Muscle of leg (tissue), 16 donors: ENCODE measurements at places on chromosomes 11 and 22.
A peak's percentile ranks its signal among the peaks of the same experiment; 100 is the strongest.

DNA sequence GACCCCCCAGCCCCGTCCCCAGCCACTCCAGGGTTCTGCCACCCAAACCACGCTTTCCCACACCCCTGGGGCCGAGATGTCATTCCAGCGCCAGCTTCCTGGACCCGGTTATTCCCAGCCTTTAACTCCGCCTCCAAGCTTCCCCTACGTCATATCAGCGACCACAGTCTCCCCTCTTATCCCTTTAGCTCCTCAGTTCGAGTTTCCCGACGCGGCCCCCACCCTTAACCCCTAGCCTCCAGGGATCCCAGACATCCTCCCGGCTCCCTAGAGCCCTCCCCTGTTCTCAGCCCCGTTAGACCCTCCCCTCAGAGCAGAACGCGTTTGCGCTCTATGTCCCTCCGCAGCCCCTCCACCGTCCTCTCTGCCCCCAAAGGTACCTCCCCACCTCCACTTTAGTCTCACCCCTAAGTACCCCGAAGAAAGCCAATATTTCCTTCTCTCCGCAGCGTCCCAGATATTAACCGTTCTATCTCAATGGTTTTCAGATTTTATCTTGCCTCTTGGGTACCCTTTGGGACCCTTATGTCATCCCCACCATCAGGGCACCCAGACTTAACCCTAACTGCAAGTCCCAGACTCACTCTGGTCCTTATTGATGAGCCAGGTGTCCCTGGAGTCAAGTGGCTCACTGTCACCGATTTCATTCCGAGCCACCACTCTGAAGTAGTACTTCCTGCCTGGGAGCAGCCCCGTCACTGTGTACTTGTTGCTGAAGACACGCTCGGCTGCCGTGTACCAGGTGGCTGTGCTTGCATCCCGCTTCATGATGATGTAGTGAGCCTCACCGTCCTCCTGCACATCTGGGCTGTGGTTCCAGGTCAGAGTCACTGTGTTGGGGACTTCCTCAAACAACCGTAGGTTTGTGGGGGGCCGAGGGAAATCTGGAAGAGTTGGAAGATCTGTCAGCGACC, 8.0 kb downstream of the TMEM86A start:
- DNase-seq = peak; percentile 88

- DNase-seq = peak; percentile 11
These were observed 71.5 kb upstream of the VSTM5 start for GRCh38 chr11:93921695-93922468.

DNA sequence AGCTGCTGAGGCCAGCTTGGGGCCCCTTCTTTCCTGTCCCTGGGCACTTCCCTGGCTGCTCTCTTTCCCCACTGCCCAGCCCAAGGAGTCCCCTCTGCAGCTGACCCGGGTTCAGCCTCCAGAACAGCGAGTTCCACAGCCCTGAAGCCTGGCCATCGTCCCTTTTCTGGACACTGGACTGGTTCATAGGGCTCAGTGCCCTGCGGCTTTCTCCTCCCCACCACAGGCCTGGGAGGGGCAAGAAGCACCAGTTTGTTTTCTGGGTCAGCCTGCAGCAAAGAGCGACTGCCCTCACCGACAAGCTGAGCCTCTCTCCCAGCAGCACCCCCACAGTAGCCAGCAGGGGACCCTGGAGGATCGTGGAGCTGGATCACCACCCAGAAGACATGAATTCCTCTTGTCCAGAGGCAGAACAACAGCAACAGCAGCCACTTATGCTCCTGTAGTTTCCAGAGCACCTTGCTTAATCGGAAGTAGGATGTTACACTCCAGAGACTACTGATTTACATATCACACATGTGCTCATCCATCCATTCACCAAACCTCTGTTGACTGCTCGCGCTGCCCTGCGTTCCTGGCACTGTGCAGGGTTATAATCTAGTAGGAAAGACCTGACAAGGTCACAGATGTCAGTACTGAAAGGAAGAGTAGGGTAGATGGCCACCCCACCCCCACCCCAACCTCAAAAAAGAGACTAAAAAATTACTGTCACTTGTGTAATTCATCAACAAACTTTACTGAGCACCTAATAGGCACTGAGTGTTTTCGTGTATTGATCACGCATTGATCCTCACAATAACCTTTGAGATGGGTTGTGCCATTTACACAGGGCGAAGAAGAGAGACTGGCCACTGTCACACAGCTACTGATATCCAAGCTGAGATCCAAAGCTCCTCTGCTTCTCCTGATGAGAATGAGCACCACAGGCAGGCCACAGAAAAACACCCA, 13.0 kb upstream of the CXCR5 start:
- DNase-seq = peak; percentile 26

DNA sequence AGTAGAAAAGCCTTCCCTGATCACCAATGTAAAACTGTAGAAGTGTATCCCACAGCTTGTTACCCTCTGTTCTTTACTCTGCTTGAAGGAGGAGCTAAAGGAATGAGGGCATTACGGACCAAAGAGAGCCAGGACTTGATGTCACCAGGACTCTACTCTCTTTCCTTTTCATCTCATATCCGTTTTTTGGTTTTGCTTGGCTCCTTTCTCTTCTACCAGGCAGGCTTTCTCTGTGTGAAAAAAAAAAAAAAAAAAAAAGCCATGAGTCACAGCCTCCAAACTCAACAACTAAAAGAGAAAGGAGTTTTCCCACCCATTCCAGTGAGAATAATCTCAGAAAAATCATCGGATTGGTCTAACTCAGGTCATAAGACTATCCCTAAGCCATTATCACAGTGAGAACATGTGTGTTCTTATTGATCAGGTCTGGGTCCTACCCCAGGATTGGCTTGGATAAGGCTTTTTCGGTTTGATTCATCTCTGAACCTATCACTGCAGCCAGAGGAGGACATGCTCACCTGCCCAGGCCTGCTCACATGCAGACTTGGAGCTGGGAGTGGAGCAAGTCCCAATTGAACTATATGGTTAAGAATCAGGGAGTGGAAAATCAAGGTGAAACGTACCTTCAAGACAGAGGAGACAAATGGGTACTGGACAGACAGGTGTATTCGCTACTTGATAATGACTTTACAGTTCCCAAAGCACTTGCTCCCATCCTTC, 19.4 kb upstream of the LRRC55 start:
- no peak for DNase-seq

- DNase-seq = no peak
These were observed 205.7 kb upstream of the NAV2 start for GRCh38 chr11:19506816-19507486.

DNA sequence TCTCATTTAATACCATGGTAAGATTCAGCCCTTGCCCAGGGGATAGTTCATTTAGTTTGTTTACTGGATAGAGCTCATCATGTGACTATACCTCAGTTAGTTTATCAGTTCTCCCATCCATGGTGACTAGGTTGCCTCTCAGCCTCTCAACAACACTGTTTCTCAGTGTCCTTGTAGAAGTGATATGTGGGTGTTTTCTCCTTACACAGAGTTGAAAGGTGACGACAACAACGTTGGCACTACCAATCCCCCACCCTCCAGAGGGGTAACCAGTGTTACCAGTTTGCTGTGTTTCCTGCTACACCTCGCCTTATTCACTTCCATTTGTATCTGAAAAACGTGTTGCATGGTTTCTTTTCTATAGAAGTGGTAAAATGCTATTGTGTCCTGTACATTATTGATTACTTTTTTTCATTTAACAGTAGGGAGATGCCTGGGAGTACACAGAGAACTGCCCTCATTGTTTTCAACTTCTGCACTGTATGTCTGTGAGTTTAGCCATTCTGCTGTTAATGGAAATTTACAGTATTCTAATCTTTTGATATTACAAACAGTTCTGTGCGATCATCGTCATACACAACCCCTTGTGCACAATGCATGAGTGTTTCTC, 11.6 kb downstream of the NEAT1 start:
- DNase-seq = no peak

DNA sequence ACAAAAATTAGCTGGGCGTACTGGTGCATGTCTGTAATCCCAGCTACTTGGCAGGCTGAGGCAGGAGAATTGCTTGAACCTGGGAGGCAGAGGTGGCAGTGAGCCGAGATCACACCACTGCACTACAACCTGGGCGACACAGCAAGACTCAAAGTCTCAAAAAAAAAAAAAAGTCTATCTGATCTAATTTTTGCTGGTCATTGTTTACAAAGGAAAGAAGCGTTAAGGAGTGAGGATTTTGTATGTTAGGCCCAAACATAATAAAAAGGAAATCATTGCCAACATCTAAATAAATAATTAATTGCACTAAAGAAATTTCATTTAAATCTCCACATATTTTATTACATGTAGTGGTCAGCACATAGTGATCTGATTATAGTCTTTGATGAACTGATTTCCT, 2.9 kb downstream of the RBX1 start:
- DNase-seq = no peak

GRCh38 chr11:57370251-57370650, 10.7 kb downstream of the PRG3 start:
- no peak for DNase-seq

GRCh38 chr22:32800158-32800882, 1.2 kb upstream of the TIMP3 start:
- peak; percentile 93 for DNase-seq

DNA sequence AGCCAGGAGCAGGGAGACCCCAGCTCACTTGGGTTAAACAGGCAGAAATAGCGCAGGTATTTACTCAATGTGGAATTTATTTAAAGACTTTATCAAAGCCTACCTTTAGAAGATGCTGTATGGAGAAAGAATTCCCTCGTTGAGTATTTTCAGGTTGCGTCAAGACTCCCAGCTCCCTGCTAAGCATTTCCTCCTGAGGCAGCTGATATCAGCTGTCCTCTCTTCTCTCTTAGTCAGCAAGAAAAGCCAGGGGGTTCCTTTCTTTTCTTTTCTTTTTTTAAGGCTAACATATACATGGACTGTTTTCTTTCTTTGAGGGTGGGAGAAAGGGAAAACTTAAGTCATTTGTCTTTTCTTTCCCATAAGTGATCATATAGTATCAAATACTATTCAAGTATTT, 125.8 kb upstream of the POU2AF2 start:
- no peak for DNase-seq

DNA sequence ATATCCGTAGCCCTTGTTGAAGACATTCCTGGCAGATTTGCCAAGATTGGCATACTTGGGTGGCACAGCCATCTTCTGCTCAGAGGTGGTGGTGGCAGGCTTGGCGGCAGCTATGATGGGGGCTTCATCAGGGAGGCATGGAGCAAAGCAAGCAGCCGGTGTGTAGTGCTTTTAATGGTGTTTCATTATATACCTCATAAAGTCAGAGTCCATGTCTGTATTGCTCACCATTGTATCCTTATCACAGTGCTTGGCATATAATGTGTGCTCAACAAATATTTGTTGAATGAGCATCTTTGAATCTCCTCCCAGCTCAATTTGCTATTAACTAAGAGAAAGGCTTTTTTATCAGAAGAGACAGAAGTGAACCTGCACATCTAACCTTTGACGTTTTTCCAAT, 7.8 kb upstream of the DNHD1 start:
- no peak for DNase-seq
